Hippocampal formation (tissue), 2 donors: ENCODE measurements at places on chromosomes 7 and 10.

DNA sequence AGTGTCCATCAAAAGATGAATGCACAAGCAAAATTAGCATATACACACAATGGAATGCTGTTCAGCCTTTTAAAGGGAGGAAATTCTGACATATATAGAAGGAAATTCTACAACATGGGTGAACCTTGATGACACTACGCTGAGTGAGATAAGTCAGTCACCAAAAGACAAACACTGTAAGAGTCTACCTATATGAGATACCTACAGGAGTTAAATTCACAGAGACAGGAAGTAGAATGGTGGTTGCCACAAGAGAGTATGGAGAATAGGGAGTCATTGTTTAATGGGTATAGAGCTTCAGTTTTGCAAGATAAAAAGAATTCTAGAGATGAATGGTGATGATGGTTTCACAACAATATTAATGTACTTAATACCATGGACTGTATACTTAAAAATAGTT lies 51.8 kb downstream of the HERC4 start:
- no peak for DNase-seq

DNA sequence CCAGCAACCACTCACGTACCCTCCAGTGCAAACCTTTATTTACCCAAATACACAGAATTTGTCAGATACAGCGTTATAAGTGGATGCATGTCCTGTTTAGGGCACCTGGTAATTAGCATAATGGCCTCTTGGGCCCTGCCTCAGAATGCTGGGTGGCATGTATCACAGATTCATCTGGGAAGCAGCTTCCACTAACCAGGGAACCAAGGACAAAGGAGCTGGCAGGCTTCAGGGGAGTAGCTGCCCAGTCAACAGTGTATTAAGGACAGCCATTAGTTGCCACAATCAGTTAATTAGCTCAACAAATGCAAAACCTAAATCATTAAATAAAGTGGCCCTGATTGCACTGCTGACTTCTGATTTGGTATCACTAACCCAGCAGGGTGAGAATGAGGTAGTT lies 105.7 kb downstream of the RAPGEF5 start:
- DNase-seq, result peak; percentile 46

DNA sequence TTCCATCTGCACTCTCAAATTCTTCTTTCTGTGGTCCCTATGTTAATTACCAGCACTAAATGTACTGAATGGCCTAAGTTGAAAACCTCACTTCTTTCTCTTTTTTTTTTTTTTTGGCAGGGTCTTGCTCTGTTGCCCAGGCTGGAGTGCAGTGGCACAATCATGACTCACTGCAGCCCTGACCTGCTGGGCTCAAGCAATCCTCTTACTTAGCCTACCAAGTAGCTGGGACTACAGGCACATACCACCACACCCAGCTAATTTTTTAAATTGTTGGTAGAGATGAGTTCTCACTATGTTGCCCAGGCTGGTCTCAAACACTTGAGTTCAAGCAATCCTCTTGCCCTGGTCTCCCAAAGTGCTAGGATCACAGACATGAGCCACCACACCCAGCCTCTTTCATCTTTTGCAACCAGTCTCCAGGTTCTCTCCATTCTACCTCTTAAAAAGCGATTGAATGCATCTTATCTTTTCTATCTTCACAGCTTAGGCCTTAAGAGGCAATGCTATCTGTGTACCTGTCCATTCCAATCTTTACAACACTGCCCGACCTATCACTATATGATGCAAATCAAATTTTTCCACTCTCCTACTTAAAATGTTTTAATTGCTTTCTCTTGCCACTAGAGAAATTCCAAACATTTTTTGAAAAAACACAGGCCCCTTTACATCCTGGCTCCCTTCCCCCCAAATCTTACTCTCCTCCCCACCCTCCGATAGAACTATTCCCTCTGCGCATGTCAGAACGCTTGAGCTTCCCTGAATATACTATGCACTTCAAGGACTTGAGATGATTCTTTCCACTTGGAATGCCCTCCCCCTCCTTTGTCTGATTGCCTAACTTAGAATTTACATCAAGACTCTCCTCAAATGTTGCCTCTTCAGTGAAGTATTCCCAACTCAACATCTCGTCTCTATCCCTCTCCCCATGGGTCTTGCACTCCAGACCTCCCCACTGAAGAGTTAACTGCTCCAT lies 6.0 kb downstream of the ICA1 start:
- DNase-seq, result no peak

DNA sequence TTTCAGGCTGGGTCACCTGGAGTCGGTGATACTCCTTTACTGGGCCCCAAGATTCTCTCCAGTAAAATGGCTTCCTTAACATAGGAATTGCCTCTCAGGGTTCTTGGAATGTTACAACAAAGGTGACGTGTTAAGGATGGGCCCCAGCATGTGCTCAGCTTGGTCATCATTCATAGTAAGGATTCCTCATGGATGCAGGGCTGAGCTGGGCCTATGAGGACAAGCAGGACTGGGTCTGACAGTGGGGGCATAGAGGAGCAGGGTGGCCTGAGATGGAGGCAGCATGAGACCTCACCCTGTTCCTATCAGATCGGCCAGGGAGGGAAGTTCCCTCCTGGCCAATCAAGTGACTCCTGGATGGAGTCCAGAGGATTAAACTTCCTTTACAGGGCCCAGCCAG lies 12.8 kb upstream of the MBL2 start:
- DNase-seq, result no peak

- no peak for DNase-seq
These were observed 79.5 kb downstream of the PARP12 start for GRCh38 chr7:139982927-139983920.

- no peak for DNase-seq
These were observed 217.8 kb upstream of the SEMA3A start for GRCh38 chr7:84412161-84412969.

DNA sequence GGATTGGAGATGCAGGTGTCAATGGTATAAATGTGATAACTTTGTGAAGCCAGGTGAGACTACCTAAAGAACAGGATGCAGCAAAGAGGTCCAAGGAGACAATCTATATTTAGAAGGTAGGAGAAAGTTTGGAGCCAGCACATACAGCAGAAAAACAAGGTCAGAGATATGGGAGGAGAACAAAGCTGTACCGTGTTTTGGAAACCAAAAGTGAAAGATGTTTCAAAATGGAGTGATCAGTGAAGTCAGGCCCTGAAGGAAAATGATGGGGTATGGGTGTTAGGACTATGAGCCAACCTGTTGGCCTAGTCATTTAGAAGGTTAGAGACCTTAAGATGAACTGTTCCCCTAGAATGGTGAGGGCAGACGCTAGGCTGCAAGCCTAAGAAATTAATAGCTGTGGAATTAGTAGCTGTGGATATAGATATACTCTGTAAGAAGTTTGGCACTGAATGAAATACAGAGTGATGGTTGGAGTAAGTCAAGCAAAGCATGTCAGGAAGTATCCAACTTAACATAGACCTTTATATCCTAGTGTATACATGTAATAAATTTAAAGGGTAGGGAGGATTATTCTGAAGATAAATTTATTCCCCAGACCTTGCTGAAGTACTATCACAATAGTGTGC lies 149.8 kb upstream of the WNT16 start:
- DNase-seq, result no peak

- DNase-seq, result no peak
These were observed at the start of gene PLA2G12B for GRCh38 chr10:72954596-72955554. Gene PLA2G12B (minus strand): TSS chr10:72954806. CDS start chr10:72954685, 121 bp downstream.

DNA sequence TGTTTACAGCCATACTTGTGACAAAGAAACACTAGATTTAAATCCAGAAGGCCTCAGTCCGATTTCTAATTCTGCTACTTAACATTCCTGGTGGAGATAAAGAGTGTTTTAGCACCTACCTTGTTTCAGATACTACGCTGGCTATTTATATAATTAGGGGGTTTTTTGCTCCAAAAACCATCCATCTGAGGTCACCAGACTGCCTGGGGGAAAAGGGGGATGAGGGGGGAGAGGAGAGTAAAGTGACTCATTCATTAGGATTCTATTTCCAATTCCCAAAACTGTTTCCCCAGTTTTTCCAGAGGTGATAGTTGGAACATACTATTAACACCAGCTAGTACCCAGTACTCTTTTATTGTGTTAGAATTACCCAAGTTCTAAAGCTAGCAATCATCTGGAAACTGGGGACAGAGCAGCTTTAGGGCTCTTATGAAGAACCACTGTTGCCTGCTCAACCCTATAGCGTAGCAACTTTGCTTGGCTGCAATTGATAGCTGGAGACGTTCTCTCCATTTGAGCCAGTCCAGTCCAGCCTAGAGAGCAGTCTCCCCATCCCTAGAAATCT lies 6.6 kb downstream of the GCC1 start:
- DNase-seq, result no peak

- peak; percentile 82 for DNase-seq
These were observed at the start of gene PRKAR2B for GRCh38 chr7:107044347-107045194. Gene PRKAR2B (plus strand): TSS chr7:107044705. CDS start chr7:107044908, 203 bp downstream.

DNA sequence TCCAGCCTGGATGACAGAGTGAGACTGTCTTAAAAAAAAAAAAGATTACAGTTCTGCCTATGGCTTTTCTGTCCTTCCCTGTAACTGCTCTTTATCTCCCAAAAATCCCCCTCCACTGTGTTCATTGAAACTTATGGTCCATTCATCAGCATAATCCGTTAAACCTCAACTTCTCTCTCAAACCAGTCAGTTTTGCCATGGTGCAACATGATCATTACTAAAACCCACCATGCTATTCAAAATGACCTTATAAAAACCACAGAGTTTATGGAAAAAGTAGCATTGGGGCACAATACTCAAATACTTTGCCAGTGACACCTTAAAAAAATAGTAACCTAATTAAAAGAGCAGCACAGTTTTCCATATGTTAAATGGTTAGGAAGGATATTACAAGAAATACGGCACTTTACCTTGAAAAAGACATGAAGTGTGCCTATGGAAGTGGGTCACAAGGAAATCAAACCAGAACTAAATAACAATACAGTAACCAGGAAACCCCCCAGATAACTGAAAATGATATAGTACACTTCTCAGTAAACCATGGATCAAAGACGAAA lies 74.0 kb upstream of the ST8SIA6 start:
- no peak for DNase-seq
